Vagina (tissue), 2 donors: ENCODE measurements at places on chromosomes 3 and 15. TPM values are rescaled to one million over a fixed set of nuclear protein-coding genes. Genes with fewer than 3 reads are reported as not detected.

GRCh38 chr3:156814295-156814694 is 11.9 kb upstream of the LEKR1 start:
- no peak for DNase-seq

Gene ALDH1A2
- 22.1 TPM for total RNA-seq

Gene ACAN
- total RNA-seq, result 2.0 TPM

Gene EPHB1
- 2.2 TPM for total RNA-seq

DNA sequence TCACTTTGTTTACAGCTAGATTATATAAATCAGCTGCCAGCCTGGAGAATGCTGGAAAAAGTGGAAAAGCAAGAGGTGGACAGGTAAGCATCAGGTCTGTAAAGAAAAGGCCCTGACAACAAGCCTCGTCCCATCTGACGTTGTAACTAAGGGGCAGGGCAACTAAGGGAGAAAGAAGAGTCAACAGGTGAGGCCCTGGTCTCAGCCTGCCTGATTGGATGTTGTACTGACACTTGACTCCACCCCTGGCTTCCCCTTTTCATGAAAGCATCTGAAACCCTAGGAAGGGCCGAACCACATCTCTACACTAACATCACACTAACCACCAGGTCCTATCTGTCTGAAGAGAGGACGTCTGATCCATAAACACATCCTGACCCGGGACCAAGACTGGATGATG is 357.6 kb upstream of the CFAP20DC start:
- DNase-seq, result no peak

Gene EPHB3
- 17.7 TPM for total RNA-seq

- no peak for DNase-seq
Observed at GRCh38 chr3:176286476-176287085, 910.7 kb downstream of the TBL1XR1 start.

DNA sequence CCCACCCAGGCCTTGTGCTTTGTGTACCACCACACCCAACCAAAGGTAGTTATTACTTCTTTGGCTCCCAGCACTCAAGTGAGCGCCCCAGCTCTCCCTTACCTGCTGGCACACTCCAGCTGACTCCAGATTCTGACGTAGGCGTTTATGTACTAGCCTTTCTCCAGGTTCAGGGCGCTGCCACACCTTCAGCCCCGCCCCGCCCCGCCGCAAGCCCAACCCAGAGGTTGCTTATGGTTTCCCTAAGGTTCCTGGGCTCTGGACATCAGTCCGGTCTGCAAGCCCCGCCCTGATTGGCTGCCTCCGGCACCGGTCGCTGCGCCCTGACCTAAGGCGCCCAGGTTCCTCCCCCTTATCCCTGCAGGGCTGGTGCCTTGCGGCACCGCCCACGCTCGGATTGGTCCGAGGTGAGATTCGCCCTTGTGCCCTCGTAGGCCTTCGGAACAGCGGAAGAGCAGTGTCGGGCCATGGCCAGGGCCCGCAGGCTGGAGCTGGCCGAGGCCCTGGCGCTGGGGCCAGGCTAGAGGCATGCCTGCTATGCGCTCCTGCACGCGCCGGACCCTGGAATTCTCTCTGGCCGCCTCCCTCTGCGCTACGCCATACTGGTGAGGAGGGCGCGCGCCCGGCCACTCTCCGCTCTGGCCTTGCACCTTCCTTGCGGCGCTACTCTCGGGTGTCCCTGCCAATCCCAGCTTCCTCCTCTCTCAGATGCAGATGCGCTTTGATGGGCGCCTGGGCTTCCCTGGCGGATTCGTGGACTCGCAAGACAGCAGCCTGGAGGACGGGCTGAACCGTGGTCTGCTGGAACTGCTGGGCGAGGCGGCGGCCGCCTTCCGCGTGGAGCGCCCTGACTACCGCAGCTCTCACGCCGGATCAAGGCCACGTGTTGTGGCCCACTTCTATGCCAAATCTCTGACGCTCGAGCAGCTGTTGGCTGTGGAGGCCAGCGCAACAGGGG is 19.8 kb upstream of the NUDT16 start:
- no peak for DNase-seq

GRCh38 chr3:175648899-175649298 is 789.8 kb downstream of the NAALADL2 start:
- no peak for DNase-seq

DNA sequence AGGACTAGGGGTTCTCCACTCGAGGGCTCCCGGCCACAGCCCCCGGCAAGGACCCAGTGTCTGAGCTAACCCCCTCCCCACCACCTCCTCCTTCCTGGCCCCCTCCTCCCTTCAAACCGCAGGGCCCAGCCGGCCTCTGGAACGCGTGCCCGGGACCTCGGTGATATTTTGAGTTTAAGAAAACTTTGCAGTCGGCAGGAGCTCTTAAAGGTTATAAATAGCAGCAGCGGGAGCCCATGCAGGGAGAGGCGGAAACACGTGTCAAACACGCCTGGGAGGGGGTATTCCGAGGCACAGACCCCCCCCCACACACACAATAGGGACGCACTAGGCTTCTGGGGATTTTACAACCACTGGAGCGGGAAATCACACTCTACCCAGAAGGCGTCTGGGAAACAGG is 3.1 kb upstream of the PTH1R start:
- no peak for DNase-seq

GRCh38 chr3:55174747-55175146 is 246.9 kb upstream of the LRTM1 start:
- no peak for DNase-seq
